Fibroblast of upper back skin (primary cell): ENCODE measurements at places on chromosomes 16 and 17.

DNA sequence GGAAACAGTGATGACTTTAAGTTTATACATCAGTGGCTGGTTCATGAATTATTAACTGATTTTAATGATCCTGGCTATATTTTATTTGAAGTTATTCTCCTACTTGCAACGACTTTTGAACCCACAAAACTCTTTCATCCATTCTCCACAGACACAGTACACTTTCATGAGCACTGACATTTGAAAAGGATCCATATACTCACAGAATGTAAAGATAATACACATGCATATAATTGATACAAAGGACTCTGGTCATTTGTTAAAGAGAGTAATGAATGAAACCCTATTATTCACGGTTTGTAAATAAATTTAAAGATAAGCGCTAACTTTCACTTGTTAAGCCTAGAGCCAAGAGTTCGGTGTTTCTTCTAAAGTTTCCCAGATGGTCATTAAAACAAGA lies 3.3 kb downstream of the TOX3 start:
- DNase-seq = no peak

GRCh38 chr17:82674656-82675475 lies 23.6 kb downstream of the RAB40B start:
- no peak for DNase-seq

- DNase-seq = peak; percentile 31
Measured at GRCh38 chr16:76947749-76948148, 243.2 kb upstream of the MON1B start.

GRCh38 chr17:77657839-77658238 lies 300.7 kb upstream of the TNRC6C start:
- DNase-seq = no peak

DNA sequence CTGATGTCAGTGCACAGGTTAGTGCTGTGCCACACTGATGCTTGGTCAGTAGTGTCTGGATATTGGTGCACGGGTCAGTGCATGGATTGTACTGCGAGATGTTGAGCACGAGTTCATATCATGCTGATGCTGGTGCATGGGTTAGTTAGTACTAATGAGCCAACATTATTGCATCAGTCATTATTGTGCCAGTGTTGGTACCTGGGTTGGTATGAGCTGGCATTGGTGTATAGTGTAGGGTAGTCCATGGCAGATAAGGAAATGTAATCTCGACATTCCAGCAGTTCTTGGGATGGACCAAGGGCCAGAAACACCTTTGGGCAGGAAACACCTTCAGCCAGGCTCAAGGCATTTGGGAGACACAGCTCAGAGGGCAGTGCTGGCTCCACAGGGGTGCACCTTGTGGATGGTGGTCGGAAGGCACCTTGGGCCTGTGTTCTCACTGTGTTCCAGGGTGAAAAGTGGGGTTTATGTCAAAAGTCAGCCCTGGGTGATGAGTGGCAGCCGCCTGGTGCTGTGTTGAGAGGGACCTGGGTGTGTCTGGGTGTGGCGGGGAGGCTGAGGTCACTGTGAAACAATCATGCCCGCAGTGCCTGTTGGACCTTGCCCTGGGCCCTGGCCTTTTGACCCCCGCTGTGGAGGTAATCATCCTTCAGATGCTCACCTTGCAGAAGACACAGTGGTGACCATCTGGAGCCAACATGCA lies 100.7 kb upstream of the ZNF469 start:
- no peak for DNase-seq

- DNase-seq = no peak
Measured at GRCh38 chr16:168424-168823, 2.6 kb downstream of the HBM start.

DNA sequence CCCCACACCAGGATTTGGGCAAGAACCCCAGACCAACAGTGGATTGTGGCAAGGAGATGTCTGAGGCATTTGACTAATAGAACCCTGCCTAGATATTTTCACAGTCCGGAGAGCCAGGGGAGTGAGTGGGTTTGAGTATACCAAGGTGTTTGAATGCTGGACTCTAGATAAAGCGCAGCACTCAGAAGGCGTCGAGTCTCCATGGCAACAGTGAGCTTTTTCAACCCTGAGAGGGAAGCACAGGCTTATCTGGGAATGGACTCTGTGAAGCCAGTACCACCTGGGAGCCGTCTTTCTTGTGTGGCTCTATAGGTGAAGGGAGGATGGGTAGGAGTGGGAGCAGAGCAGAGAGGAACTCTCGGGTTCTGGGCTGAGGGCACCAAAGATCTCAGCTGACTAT lies 147.0 kb downstream of the SHISA6 start:
- no peak for DNase-seq

- peak; percentile 34 for DNase-seq
Measured at GRCh38 chr16:82456683-82457082, 170.1 kb upstream of the CDH13 start.

- DNase-seq = no peak
Measured at GRCh38 chr16:1080801-1081733, 8.5 kb downstream of the SSTR5 start.

- no peak for DNase-seq
Measured at GRCh38 chr17:36743130-36743529, 141.7 kb downstream of the MRM1 start.

- peak; percentile 51 for DNase-seq
Measured at GRCh38 chr17:75073618-75074047, 14.1 kb upstream of the SLC16A5 start.

- DNase-seq = no peak
Measured at GRCh38 chr17:57113656-57114055, 28.6 kb downstream of the AKAP1 start.

GRCh38 chr16:89906140-89907025 lies 12.3 kb upstream of the MC1R start:
- DNase-seq = no peak

- DNase-seq = no peak
Measured at GRCh38 chr16:27364493-27365141, 37.4 kb upstream of the IL21R start.

DNA sequence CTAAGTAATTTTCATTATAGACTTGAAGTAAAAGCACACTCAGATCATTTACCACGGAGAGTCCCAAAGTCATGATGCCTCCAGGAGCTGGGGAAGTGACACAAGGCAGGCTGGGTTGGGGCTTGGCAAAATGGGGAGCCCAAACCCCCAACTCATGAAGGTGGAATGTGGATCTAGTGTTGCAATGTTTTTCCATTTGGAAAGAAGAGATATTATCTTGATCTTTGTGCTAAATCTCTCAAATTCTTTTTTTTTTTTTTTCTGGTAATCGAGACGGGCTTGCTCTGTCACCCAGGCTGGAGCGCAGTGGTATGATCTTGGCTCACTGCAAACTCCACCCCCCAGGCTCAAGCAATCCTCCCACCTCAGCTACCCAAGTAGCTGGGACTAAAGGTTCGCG lies 7.5 kb upstream of the KCNG4 start:
- no peak for DNase-seq

GRCh38 chr17:64024215-64024654 lies 3.8 kb upstream of the ICAM2 start:
- no peak for DNase-seq

- no peak for DNase-seq
Measured at GRCh38 chr16:12327971-12328726, 351.6 kb downstream of the SNX29 start.

- no peak for DNase-seq
Measured at GRCh38 chr17:37147301-37147812, 198.6 kb downstream of the AATF start.

GRCh38 chr16:47938272-47938671 lies 217.5 kb downstream of the ABCC12 start:
- no peak for DNase-seq

DNA sequence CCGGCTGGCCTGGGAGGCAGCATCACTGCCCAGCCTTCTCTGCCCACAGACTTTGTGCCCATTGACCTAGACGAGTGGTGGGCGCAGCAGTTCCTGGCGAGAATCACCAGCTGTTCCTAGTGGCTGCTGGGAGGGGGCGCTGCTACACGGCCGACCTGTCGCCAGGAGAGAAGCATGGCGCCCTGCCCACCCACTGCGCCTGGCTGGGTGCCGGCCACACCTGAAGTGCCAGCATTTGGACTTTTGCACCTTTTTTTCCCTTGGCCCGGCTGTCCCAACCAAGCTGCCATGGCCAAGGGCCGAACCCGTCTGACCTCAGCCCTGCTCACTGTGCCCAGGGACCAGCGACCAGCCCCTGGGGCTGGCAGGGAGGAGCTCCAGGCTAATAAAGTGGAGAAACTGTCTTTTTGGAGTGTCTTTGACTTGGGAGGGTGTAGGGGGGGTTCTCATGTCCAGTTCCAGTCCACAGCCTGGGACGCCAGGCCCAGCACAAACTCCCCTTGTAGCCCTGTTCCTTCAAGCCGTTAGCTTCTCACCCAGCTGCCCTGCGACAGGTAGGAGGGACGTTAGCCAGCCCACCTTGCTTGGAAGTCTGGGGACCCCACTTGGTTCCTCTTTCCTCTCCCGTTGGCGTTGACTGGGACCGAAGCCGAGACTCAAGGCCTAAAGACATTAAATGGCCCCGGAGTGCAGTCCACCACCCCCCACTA lies 939 bp upstream of the WDR90 start:
- peak; percentile 17 for DNase-seq

DNA sequence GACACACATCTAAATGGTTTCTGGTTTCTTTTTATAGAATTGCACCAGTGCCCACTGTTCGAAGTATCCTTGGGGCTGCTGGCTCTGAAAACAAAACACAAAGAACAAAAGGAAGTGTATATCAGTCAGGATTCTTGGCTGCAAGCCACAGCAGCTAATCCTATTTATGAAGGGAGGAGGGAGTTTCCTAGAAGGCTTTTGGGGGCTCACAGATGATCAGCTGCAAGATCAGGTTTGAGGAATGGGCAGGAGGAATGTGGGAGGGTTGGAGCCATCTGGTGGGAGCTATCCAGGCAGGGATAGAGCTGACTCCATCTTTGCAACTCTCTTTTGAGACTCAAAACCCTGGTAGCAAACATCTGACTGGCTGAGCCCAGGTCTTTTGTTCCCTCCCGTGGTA lies 118.3 kb upstream of the EEF2KMT start:
- DNase-seq = no peak

DNA sequence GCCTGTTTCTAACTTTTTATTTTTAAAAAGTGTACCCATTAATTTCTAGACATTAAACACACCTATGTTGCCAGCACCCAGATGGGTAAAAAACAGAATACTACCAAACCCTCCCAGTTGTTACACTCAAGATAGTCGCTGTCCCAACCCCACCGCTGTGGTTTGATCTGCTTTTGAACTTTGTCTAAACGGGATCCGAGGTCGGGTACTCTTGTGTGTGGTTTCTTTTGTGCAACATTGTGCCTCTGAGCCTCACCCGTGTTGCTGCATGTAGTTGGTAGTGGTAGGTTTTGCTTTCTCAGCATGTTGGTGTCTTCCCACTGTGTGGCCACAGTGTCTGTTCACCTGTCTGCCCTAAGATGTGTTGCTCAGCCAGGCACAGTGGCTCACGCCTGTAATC lies 4.3 kb downstream of the KLHL36 start:
- no peak for DNase-seq

- DNase-seq = no peak
Measured at GRCh38 chr17:83198366-83199341, 119.2 kb downstream of the METRNL start.

- DNase-seq = no peak
Measured at GRCh38 chr16:703406-703805, 2.2 kb downstream of the FBXL16 start.

DNA sequence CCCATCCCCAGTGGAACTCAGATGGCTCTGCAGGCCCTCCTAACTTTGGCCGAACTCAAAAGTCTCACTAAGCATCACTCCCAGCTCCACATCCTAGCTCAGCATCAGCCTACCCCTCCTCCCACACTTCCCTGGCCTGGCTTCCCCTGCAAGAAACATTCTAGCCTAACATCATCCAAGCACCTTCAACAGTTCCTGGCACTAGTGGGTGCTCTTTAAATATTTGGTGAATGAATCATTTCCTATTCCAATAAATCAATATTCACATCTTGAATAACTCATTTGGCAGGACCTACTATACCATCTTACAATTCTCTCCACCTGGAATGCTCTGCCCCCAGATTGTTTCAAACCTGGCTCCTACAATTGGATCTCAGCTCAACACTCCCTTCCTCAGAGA lies 11.0 kb upstream of the BBS2 start:
- DNase-seq = peak; percentile 46

DNA sequence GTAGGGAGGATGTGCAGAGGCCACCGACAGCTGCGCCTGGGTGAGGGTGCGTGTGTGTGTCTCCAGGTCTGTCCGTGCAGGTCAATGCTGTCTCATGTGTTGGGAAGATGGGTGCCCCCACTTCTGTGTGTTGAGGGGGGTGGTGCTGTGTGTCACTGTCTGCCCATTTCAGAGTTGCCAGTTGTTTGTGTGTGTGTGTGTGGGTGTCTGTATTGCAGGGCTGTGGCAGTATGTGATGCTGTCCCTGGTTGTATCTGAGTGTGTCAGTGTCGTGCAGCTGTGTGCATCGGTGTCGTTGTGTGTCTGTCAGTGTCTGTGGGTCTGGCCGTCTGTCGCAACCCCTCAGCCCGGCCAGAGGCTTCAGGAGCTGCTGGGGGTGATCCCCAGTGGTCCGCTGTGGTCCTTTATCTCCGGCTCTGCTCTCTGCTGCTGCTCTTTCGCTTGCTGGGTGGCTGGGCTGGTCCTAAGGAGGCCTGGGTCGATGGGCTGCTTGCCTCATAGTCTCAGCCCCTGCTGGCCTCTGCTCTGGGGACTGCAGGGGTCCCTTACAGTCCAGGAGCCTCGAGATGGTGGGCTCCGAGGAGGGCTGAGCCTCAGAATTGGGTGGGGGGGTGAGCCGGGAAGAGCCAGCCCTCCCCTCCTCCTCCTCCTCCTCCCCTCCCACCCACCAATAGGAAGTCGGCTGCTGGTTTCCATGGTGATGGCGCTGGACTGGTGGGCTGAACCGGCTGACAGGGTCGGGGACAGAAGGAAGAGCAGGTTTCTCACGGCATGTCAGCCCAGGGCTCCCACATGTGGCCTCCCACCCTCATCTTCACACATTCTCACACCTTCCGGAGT lies at the start of gene TSPOAP1:
Gene TSPOAP1, minus strand, starts transcription at position 601 of the 840 bp plus-strand sequence. CDS start 875 bp downstream, outside the sequence.
- peak; percentile 48 for DNase-seq

GRCh38 chr16:87538594-87538993 lies 45.8 kb upstream of the ZCCHC14 start:
- DNase-seq = peak; percentile 51

DNA sequence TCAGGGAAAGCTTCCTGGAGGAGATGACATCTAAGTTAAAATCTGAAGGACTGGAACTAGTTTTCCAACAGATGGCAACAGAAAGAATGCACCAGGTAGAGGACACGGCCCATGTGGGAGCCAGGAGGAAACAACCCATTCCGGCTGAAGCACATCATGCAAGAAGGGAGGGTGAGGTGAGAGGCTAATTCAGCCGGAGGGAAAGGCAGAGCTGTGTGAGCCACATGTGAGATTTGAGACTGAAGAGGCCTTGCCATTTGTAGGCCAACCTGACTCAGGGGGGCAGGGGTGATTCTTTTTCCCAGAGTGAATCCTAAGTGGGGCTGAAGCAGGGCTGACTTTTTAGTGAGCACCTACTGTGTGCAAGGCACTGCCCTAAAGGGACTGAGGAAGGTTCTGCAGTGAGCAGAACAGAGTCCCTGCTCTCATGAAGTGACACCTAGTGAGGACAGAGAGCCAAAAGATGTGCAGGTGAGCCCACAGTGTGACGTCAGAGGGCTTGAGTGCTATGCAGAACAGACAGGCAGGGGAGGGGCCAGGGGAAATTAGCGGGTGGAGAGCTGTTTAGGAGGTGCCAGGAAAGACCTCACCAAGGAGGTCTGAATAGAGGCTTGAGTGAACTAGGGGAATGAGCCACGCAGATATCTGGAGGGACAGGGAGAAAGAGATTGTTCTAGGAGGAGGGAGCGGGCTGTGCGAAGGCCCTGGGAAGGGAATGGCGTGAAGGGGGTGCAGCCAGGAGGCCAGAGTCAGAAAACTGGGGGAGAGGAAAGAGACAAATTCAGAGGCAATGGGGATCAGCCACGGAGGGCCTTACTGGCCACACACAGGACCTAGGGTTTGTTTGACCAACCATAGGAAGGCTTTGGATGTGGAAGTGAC lies 19.8 kb upstream of the IL21R start:
- no peak for DNase-seq

GRCh38 chr17:2610195-2611175 lies 17.0 kb downstream of the PAFAH1B1 start:
- DNase-seq = no peak
